GM23248 (cell line): ENCODE measurements at places on chromosomes 11 and 22. TPM values are rescaled to one million over a fixed set of nuclear protein-coding genes. Genes with fewer than 3 reads are reported as not detected.
A peak's percentile ranks its signal among the peaks of the same experiment; 100 is the strongest.

- no peaks in the 10 kb centered on the region for H3K27me3 ChIP-seq
- H3K4me3 ChIP-seq = peak overlapping the region; percentile 74
- no peaks in the 10 kb centered on the region for H3K36me3 ChIP-seq
- H3K27ac ChIP-seq = peak overlapping the region; percentile 71
- DNase-seq = peak; percentile 67
These were observed 454 bp upstream of the OTUB1 start for GRCh38 chr11:63985812-63986155.

DNA sequence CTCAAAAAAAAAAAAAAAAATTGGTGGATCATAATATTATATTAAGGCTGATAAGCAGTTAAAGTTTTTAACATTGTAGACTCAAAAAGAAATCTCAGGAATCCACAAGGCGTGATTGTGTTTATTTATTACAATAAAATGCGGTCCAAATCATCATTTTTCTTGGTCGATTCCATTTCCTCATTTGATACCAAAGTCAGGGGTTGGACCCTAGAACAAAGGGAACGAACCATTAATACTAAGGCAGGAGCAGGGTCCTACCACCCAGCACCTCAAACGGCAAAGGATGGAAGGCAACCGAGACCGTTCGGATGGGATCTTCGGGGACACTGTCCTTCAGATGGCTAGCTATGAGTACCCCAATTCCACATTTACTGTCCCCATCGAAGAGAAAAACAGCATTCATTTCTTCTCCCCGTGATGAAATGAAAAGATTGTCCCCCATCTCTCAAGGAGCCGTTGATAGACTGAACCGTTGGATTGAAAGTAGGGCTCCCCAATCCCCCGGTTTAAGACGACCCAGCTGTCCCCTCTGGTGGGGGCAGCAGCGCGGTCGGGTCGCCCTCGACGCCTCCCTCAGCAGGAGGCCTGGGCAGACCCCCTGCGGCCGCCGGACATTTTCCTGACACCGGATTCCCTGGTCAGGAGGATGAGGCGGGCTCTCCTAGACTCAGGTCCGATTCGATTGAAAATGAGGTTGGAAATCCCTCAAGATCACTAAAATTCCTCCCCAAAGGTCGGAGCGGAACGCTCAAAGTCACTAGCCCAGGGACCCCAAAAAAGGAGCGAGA is 607 bp downstream of the DMC1 start:
- no peaks in the 10 kb centered on the region for H3K36me3 ChIP-seq
- peak overlapping the region; percentile 85 for H3K4me3 ChIP-seq
- no peak overlapping the region for H3K27ac ChIP-seq
- DNase-seq = peak; percentile 20

- DNase-seq = no peak
- H3K4me1 ChIP-seq = no peaks in the 10 kb centered on the region
- H3K27ac ChIP-seq = no peak overlapping the region
- H3K36me3 ChIP-seq = no peaks in the 10 kb centered on the region
- H3K27me3 ChIP-seq = peaks cover 38% of the 10 kb centered on the region
These were observed 422 bp downstream of the GLB1L2 start for GRCh38 chr11:134332189-134332631.

DNA sequence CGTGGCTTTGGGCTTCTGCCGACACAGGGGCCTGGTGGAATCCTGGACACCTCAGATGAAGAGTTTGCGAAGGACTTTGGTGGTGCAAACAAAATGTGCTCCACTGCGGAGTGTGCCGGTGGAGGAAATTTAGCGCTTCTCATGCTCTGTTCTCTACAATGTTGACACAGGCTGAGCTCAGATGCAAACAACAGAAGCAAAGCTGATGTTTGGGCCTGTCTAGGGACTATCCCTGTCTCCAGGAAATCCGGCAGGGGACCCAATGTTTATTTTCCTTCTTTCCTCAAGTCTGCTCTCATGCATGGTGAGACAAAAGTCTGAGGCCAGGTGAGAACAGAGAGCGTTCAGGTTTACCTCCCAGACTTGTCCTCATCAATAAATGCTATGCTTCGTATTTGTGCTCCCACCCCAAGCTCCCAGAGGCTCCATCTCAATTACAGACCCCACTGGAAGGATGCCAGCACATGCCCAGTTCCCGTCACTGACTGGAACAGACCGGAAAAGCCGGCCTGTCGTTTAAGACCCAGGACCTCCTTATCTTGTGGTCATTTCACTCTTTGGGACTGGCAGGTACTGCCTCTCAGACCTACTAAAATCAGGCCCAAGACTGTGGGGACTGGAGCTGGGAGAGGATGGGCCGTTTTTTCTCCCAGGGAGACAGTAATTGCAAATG is 105.7 kb upstream of the B3GAT1 start:
- no peaks in the 10 kb centered on the region for H3K27me3 ChIP-seq
- H3K4me3 ChIP-seq = no peak overlapping the region
- no peak overlapping the region for H3K27ac ChIP-seq
- DNase-seq = no peak

Gene OR2D2
- 0.22 TPM in 1 of 2 replicates, not detected in the other for total RNA-seq

Gene FOLR3
- 0.43 and 4.3 TPM in 2 replicates for total RNA-seq
